ENCODE measurements at places on chromosomes 3 and 15.

- no peak for DNase-seq
Observed at GRCh38 chr3:187252311-187252710, 39.2 kb downstream of the MASP1 start.

GRCh38 chr3:18870642-18871041, 277.7 kb upstream of the KCNH8 start:
- DNase-seq, result peak; percentile 1

- no peak for DNase-seq
Observed at GRCh38 chr3:26718315-26718714, 95.7 kb downstream of the LRRC3B start.

- peak; percentile 93 for DNase-seq
Observed at GRCh38 chr3:189001559-189001958, 170.2 kb upstream of the TPRG1 start.

- DNase-seq, result no peak
Observed at GRCh38 chr15:92304223-92304975, 89.3 kb upstream of the ST8SIA2 start.

- DNase-seq, result no peak
Observed at GRCh38 chr15:100328796-100329195, 13.0 kb downstream of the ADAMTS17 start.
